ENCODE measurements at places on chromosomes 5 and 9.

DNA sequence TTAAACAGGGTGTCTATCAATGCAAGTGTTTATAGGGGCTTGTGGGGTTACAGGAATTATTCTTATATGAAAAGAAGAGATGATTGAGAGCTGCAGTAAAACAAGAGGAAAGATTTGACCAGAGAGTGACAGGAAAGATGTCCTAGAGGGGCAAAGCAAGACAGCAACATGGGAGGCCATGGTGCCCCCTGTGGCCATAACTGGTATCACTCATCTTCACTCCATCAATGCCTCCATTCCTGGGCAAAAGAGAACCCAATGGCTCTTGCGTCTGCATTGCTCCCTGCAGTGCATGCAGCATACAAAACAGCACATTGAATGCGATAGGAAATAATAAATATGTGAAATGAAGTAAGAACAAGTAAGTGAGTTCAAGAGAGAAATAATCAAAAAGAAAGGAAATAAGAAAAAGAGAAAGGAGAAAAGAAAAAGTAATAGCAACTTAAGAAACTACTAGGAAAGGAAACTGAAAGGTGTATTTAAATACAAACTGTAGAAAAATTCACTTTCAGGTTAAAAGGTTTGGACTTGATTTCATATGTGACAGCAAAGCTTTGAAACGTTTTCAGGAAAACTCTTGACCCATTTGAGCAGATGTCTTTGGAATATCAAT is 206.6 kb downstream of the SEMA5A start:
- peak; percentile 5 for DNase-seq

DNA sequence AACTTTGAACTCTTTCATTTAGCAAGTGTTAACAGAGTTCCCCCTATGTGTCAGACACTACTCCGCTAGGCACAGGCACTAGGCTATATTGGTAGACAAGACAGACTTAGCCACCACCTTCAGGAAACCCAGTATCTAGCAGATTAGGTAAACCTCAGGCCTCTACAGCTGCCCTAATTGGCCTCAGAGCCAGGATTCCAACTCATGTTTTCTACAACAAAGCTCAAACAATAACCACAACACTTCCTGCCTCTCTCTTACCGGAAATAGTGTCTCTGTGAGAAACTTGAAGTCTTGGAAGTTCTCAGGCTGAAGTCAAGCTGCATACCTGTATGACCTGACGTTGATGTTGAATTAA is 116.6 kb upstream of the SLC44A1 start:
- DNase-seq: peak; percentile 21

DNA sequence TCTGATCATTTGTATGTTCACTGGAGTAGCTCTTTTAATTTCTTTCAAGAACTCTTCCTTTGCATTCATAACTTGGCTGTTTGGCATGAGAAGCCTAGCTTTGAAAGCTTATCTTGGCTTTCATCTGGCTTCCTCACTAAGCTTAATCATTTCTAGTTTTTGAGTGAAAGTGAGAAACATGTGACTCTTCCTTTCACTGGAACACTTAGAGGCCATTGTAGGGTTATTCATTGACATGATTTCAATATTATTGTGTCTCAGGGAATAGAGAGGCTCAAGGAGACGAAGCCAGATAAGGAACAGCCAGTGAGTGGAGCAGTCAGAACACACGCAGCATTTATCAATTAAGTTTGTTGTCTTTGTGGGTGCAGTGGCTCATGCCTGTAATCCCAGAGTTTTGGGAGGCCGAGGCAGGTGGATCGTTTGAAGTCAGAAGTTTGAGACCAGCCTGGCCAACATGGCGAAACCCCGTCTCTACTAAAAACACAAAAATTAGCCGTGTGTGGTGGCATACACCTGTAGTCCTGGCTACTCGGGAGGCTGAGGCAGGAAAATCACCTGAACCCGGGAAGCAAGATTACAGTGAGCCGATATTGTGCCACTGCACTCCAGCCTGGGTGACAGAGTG is 98.3 kb downstream of the UGCG start:
- DNase-seq: no peak

DNA sequence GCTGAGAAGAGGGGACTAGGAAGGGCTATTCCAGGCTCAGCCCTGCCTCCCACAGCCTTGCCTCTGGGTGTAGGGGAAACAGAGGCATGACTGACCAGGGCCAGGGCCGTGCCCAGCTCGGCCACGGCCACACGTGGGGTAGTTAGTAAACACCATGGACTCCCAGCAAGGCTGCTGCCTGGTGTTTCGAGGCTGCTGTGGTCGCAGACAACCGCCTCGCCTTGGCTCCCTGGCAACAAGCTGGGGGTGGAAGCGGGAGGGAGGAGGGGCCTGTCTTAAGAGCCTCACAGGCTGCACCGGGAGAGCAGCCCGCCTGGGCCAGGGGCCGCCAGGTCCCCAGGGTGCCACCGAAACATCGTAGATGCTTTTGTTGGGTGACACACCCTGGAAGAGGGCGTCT is 90.2 kb upstream of the CACNA1B start:
- DNase-seq: no peak

GRCh38 chr5:17481378-17481777 is 16.7 kb upstream of the TAF11L2 start:
- DNase-seq: no peak

- DNase-seq: no peak
Observed at GRCh38 chr5:55096861-55097260, 5.6 kb upstream of the GZMA start.

DNA sequence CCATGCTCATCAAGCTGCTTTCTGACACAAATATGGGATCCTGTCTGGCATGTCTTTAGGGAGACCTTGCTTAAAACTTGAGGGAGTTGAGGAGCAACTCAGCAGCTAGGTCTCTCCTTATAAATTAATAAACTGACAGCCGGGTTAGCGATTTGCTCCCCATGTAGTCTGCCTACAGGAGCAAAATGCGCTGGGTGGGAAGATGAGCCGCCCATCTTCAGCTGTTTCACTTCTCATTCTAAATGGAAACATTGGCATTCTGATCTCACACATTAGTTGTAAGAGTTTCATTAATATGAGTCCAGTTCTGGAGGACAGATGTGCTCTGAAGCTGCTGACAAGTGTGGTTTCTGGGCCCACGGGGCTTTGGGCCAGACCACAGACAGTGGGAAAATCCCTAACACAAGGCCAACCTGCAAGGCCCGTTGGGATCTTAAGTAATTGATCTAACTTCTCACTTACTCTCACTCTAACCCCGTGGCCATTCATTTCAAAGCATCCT is 197.0 kb downstream of the MCTP1 start:
- no peak for DNase-seq

Measured in activated CD4-positive, alpha-beta T cell treated with anti-CD3 and anti-CD28 coated beads, Interleukin-2, amount 50 U/mL, for 48 hours (primary cell).